ENCODE measurements at places on chromosomes 2 and 18.

DNA sequence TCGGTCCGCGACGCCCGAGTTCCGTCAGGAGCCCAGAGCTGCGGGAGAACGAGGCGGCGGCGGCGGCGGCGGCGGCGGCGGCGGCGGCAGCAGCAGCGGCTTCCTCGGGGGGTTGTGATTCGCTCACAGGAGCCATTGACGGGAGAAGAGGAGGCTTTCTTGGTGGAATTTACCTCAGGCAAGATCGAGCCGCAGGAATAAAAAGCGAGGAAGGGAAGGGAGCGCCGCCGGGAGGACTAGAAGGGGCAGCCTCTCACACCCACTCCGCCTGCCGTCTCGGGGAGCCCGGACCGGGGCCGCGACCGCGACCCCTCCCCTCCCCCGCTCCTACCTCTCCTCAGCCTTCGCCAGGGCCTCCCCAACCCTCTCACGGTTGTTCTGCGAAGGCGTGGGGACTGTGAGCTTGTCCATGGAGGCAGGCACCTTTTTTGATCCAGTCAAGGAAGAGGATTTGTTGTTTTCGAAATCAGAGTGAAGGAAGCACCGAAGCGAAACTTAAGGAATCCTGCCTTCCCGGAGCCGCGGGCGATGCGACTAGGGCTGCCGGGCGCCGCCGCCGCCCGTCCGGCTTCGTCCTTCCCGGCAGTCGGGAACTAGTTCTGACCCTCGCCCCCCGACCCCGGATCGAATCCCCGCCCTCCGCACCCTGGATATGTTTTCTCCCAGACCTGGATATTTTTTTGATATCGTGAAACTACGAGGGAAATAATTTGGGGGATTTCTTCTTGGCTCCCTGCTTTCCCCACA, 506 bp downstream of the BMPR2 start:
- DNase-seq: peak; percentile 20

DNA sequence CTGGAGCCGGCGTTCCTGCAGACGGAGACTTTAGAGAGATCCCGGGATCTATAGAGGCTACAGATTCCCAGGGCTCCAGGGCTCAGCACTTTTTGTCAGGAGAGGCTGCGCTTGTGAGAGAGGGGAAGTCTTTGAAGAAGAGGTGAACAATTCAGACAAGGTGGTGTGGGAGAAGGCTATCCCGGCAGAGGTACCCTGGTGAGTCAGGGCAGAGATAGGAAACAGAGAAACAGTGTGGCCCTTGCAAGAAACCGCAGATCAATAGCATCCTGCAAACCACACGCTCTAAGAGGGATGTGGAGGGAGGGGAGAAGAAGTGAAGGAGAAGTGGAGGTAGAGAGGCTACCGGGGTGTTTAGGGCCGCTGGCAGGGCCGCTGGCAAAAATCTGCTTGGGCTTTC, 160.5 kb upstream of the APCDD1 start:
- no peak for DNase-seq

DNA sequence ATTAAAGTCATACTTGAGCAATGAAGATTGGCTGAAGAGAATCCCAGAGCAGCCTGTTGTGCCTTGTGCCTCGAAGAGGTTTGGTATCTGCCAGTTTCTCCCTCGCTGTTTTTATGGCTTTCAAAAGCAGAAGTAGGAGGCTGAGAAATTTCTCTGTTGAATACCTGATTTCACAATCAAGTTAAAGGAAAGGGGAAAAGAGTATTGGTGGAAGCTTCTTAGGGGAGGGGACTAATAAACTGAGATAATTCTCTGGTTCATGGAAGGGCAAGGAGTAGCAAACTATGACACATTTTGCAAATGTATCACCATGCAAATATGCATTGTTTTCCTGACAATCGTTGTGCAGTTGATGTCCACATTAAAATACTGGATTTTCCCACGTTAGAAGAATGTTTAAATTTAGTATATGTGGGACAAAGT, at the start of gene IL1B:
Gene IL1B (minus strand): TSS at position 85 of the 423 bp plus-strand sequence. CDS start 550 bp downstream, outside the sequence.
- no peak for DNase-seq

DNA sequence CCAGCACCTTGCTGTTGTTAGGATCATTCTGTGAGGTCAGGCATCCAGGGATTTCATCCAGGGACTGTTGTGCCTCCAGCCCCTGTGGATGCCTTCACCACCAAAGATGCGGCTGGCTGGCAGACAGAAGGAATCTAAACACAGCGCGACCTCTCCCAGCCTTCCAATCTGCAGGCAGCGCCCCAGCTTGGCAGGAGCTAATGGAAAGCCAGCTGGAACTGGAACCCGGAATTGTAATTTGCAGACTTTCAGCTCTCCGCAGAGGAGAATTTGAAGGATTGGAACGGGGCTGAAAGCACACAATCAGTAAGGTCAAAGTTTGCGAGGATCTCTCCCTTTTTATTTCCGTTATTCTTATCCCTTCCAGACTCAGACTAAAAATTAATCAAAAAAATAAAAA, 127.8 kb downstream of the TRIB2 start:
- no peak for DNase-seq

DNA sequence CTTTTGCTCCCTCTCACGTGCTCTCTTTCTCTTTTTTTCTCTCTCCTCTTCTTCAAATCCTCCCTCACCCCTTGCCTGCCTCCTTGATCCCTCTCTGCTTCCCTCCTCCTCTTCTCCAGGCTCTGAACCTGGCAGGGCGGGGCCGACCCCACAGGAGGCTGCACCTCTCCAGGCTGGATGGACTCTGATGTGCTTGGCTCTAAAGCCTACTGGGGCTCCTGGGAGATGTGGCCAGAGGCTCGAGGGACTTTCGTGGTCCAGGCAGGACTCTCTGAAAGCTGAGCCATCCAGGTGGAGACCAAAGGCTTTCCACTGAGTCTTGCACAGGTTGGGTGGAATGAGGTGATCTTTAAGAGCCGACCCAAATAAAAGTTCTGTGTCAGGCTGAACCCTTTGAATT, 25.4 kb downstream of the DYSF start:
- no peak for DNase-seq

- no peak for DNase-seq
These were observed 38.8 kb downstream of the ADAM23 start for GRCh38 chr2:206482123-206482522.

DNA sequence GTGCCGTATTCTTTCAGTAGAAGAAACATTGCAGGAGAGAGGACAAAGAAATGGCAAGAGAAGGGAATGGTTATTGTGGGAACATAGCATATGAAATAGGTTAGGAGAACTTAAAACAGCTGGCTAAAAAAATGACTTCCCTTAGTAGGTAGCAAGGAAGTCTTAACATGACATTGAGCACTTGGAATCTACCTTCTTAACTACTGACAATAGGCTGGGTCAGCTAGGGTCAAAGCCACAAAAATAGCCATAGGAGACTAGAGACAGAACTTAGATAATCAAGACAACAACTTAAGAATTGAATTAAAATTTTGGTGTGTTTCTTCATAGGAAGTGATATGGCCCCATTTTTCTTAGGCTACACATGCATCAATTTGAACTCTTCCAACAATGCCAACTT, 227.9 kb downstream of the TCF4 start:
- DNase-seq: no peak

DNA sequence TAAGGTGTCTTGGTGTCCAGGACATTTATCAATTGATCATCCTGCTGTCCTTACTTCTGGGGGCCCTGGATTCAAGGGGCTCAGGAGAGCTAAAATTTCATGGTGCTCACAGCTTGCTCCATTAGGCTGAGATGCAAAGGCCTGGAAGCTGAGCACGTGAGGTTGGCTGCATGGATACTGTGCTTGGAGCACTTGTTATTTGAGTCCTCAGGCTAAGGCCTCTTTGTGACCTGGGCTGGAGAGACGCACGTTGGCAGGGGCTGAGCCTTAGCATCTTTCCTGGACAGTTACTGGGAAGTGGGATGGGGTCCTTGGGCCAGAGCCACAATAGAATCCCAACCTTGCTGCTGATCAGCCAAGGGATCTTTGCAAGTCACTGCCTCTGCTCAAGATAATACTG, 151.2 kb upstream of the HS6ST1 start:
- DNase-seq: no peak

GRCh38 chr2:229779650-229780049, 65.3 kb upstream of the DNER start:
- no peak for DNase-seq

DNA sequence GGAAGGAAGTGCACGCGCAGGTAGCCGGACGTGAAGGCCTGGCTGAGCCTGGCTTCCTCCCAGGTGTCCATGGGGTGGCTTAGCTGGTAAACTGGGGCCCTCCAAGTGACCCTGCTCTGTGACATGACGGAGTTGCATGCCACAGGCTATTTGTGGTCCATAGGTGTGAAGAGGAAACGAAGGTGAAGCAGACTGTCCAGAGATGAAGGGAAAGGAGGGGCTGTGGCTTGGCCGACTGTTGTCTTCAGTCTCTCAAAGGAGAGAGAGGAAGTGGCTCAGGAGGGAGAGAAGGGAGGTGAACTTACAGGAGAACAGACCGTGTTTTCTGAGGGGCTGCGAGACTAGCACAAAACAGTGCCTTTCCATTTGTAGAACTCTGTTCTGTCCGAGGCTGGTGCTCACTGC, 19.3 kb downstream of the INPP5D start:
- no peak for DNase-seq

GRCh38 chr2:239247401-239248245, 153.2 kb downstream of the HDAC4 start:
- DNase-seq: no peak

DNA sequence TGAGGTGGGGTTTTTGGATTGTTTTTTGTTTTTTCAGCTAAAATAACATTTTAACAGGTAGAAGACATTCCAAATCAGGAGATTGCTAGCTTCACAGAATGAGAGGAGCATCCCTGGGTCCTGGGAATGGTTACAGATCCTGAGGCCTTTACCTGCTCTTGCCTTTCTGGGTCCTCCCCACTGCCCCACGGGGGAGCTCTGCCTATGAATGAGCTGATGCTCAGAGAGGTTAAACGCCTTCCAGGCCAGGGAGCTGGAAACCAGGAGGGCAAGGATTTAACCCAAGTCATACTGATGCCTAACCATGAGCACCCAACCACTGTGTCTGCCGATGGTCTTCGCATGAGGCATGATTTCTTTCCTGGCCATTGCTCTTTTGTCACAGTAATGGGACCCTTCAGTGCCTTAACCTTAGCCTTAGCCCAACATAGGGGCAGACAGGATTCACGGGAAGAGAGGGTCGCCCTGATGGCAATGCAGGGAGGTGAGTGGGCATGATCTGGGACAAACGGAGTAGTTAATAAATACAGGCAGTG, 16.1 kb downstream of the MOCOS start:
- no peak for DNase-seq

GRCh38 chr2:156399950-156400705, 36.1 kb upstream of the GPD2 start:
- DNase-seq: peak; percentile 64

GRCh38 chr2:173574324-173575112, 219.8 kb downstream of the CDCA7 start:
- no peak for DNase-seq
